ENCODE measurements at places on chromosomes 6 and 20.

GRCh38 chr6:79441192-79441591 is 96.0 kb downstream of the LCA5 start:
- no peak for DNase-seq

DNA sequence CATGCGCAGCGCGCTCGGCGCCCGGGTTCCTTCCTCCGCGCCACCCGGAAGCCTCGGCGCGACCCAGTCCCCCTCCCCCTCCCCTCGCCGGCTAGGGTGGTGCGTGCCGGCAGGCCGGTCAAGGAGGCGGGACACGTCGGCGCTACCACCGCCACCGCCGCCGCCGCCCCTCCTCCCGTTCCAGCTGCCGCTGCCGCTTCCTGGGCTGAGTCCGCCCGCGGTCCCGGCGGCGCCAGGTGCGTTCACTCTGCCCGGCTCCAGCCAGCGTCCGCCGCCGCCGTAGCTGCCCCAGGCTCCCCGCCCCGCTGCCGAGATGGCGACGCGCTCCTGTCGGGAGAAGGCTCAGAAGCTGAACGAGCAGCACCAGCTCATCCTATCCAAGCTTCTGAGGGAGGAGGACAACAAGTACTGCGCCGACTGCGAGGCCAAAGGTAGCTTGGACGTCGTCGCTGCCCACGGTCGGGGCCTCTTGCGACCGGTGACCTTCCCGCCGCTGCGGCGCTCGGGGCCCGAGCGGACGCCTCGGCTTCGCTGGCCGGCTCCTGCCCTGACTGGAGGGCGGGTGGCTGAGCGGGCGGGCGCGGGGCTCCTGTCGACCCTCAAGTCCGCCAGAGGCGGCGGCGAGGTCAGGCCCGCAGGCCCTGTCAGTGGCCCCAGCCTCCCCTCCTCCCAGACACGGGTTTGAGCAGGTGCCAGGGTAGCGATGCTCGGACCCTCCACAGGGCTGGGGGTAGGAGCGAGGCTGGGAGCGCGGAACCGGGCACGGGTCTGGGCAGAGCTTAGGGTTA is at the start of gene SMAP1:
SMAP1 (plus strand) TSS at position 173 of the 788 bp plus-strand sequence; CDS start at position 314, 141 bp downstream.
- DNase-seq, result peak; percentile 48

DNA sequence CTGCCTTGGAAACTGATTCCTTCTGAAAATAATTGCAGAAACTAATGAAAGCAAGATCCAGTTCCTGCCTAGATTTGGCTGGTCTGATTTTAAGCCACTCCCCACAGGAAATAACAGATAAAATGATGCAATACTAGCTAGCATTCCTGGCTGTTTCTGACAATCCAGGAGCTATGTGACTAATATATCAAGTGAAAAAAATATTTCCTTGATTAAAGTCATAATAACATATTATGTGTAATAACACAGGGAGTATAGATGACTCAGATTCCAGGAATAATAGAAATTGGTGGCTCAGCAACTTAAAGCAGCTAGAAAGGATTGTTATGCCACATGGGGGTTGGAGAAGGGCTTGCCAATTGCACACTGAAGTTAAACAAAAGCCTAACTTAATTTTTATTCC is 182.7 kb upstream of the SALL4 start:
- no peak for DNase-seq

- DNase-seq, result no peak
These were observed 44.3 kb downstream of the CTCFL start for GRCh38 chr20:57480444-57481160.

GRCh38 chr6:36241728-36242127 is 28.1 kb upstream of the PNPLA1 start:
- DNase-seq, result no peak

- DNase-seq, result no peak
These were observed 110.2 kb downstream of the TBXT start for GRCh38 chr6:166057431-166057830.

DNA sequence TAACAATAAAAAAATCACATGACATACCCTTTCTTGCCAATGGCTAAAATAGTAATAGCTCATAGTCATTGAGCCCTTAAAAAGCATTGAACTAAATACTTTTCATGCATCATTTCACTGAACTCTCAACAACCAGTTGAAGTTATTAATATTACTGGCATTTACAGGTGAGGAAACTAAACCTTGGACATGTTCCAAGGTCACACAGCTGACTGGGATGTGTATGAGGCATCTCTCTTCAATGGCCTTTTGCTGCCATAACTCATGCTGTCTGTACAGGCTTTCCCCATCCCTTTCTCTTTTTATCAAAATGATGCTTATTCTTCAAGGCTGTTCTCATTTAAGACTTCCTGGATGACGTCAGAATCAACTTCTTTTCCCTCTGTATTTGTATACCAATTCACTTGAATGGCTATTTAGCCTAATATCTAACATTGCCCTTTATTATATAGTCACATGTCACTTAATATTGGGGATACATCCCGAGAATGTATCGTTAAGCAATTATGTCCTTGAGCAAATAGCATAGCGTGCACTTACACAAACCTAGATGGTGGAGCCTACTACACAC is 476.4 kb downstream of the KIF16B start:
- no peak for DNase-seq

- DNase-seq, result no peak
These were observed 43.2 kb downstream of the SESN1 start for GRCh38 chr6:109051301-109052017.

DNA sequence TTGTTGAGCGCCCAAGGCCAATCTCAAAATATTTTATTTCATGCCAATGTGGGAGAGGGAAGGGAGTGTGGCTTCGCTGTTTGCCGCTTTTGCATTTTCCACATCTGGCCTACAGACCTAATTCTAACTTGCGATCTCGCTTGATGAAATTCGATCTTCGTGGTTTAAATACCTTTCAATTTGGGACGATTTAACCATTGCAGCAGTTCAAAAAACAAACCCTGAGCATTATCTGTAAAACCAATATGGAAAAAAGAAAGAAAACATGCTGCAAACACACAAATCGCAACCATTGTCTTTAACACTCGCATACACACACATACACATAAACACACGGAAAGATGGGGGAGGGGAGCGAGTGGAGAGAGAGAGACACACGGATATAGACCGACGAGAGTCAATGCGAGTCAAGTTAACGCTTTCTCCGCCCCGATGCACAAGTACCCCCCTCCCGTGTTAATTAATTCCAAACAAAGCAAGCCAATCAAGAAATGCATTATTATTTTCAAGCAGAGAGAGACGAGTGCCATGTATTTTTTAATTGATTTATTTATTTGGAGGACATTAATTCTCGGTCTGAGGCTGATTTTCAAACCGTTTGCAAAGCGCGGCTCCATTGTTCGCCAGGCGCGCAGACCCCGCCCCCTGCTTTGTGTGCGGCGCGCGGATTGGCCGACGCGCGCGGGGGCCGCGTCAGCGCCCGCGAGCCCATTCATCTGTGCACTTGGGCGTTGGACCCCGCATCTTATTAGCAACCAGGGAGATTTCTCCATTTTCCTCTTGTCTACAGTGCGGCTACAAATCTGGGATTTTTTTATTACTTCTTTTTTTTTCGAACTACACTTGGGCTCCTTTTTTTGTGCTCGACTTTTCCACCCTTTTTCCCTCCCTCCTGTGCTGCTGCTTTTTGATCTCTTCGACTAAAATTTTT is at the start of gene MARCKS:
MARCKS (plus strand) TSS at position 721 of the 931 bp plus-strand sequence. CDS start 401 bp downstream, outside the sequence.
- peak; percentile 23 for DNase-seq

DNA sequence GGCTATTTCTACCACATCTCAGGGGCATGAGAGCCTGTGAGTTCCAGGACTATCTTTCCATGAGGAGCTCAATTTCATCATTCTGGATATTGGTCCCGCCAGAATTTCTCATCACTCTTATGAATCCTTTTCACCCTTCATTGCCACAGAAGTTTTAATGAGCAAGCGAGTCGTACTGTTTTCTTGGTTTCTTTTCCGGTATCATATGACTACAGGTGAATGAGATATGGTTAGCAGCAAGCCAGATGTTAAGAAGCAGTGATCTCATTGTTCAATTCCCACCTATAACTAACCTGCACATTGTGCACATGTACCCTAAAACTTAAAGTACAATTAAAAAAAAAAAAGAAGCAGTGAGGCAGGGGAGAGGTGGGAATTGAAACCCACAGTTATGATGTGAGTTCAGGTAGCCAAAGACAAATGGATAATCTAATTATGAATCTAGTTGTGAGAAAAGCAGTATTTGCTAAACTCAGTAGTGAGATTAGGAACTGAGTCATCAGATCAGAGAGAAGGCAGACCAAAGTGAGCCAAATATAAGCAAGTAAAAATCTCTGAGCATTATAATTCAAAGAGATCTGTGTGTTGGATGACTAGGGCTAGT is 78.0 kb upstream of the ELOVL5 start:
- no peak for DNase-seq

DNA sequence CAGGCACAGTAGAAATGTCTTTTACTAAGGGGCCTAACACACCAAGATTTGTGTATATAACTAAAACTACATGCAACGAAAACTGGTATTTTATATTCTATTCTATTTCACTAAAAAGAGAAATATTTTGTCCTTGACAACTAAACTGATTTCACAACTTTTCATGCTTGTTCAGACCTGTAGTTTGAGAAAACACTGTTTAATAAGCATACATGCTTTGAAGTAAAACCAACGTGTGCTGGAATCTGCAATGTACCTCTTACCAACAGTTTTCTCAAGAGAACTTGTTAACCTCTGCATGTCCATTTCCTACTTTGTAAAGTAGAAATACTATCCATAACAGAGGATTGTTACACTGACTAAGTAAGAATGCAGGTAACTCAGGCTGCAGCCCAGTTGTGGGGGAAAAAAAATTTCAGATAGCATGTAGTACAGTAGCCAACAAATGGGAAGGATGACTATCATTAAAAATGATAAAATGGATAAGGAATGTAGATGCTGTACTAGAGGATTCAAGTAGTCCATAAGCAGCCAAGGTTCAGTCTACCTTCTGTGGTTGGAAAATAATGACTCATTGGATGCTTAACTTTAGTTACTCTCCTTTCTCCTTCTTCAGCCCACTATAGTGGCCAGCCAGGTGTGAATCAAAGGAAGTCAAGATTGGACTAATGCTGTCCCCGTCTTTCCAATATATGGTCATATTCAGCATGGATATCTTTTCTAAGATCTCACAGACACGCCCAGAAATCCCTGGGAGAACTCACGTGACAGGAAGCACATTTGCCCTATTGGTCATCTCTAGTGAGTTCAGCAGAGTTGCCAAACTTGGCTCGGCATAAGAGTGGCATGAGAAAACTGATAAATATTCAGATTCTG is 65.2 kb downstream of the HFE start:
- DNase-seq, result no peak
